Lower leg skin (tissue), 4 donors: ENCODE measurements at places on chromosomes 3 and 15. TPM values are rescaled to one million over a fixed set of nuclear protein-coding genes. Genes with fewer than 3 reads are reported as not detected.

GP9 gene
- not detected for total RNA-seq

MEGF11 gene
- 6.2 TPM for total RNA-seq

ENTPD3 gene
- total RNA-seq, result 4.9 TPM

TTLL13 gene
- total RNA-seq, result 0.63 TPM

GOLGA6L10 gene
- total RNA-seq, result 1.2 TPM

ANO10 gene
- 36.1 TPM for total RNA-seq

RPN1 gene
- total RNA-seq, result 99.9 TPM

ZBED2 gene
- 0.84 TPM for total RNA-seq

IL17RC gene
- total RNA-seq, result 120 TPM

MYL3 gene
- 1.3 TPM for total RNA-seq

SNX22 gene
- total RNA-seq, result not detected

BFSP2 gene
- total RNA-seq, result not detected

ATG3 gene
- 46.5 TPM for total RNA-seq

GUCA1C gene
- total RNA-seq, result not detected

DISP2 gene
- total RNA-seq, result not detected

STIMATE gene
- 14.2 TPM for total RNA-seq

CACNA2D3 gene
- total RNA-seq, result 0.27 TPM

AMIGO3 gene
- total RNA-seq, result 3.7 TPM

GPR149 gene
- not detected for total RNA-seq

NOX5 gene
- 0.13 TPM for total RNA-seq

ZNF860 gene
- 1.0 TPM for total RNA-seq

TEX55 gene
- not detected for total RNA-seq

TM2D3 gene
- 59.4 TPM for total RNA-seq

ADGRG7 gene
- not detected for total RNA-seq

PRSS50 gene
- not detected for total RNA-seq

ZNF501 gene
- 5.8 TPM for total RNA-seq

ACAD9 gene
- 116 TPM for total RNA-seq

PPIP5K1 gene
- total RNA-seq, result 20.6 TPM

GOLGA8R gene
- 2.4 TPM for total RNA-seq

CCDC54 gene
- not detected for total RNA-seq

TMC3 gene
- total RNA-seq, result not detected

ANKRD63 gene
- not detected for total RNA-seq

PLXNB1 gene
- 144 TPM for total RNA-seq

SLC38A3 gene
- total RNA-seq, result 0.62 TPM

ZNF710 gene
- total RNA-seq, result 27.2 TPM

HES1 gene
- 366 TPM for total RNA-seq

ST3GAL6 gene
- total RNA-seq, result 40.8 TPM

FBXW12 gene
- total RNA-seq, result not detected
